Hematopoietic multipotent progenitor cell (in vitro differentiated cells): ENCODE measurements at places on chromosomes 6 and 20. TPM values are rescaled to one million over a fixed set of nuclear protein-coding genes. Genes with fewer than 3 reads are reported as not detected.

DNA sequence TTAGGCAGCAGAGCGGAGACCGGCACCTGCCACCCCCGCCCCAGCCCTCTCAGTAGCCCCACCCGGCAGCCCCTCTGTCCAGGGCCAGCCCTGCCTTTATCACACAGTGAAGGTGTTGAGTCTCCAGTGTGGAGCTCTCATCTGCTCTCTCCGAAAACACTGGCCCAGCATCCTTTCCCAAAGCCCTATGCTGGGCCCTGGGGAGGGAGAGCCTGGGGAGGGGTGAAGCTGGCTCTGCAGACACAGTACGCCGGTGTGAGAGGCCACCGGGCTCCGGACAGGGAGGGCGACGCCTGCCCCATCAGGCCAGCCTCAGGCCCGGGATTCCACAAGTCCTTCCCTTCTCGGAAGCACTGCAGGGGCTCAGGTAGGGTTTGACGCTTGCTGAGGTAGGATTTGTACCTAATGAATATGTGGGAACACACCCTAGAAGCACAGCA, 186.9 kb downstream of the ERMARD start:
- DNase-seq: no peak

- DNase-seq: no peak
Observed at GRCh38 chr6:4914420-4915159, 89.2 kb downstream of the RPP40 start.

DNA sequence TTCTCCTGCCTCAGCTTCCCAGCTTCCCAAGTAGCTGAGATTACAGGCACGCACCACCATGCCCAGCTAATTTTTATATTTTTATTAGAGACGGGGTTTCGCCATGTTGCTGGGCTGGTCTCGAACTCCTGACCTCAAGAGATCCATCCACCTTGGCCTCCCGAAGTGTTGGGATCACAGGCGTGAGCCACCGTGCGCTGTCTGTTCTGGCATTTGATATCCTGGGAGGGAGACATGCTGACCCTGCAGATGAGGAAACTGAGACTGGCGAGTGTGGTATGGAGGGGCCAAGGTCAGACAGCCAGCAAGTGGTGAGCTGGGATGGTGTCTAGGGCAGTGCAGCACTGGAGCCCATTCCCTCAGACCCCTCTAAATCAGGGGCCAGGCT, 44.6 kb downstream of the SRC start:
- no peak for DNase-seq

GRCh38 chr6:14903176-14904038, 342.5 kb upstream of the JARID2 start:
- peak; percentile 53 for DNase-seq

- peak; percentile 44 for DNase-seq
Observed at GRCh38 chr6:41602864-41603608, 35.2 kb upstream of the MDFI start.

DNA sequence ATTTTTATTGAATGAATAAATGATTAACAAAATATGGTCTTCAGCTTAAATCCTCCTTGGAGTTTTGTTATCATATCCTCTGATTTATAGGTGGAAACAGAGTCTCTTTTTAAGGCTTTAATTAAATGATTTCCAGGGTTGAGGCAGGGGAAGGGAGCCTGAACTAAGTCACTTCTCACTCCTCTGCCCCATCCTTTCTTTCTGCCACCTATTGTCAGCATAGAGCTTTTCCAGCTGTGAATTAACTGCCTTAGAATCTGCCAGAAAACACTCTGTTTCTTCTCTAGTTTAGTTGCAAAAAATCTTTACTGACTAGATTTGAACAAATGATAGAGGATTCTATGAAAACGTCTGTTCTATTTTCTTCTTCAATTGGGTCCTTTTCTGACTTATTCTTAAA, 9.8 kb downstream of the OGFRL1 start:
- DNase-seq: no peak

GRCh38 chr6:156808287-156808686, 31.1 kb downstream of the ARID1B start:
- DNase-seq: no peak

DNA sequence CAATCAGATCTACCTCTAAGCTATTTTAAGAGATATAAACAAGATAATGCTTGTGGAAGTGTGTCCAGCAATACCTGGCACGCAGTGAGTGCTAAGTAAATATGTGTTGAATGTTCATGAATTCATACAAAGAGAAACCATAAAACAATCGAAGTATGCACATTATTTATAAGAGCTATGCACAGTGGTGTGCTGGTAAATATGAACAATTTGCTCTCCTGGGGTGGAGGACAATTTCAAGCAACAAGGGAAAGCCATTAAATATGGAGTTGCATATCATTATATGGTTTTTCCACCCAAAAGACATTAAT, 526.6 kb upstream of the MARCKS start:
- no peak for DNase-seq

DNA sequence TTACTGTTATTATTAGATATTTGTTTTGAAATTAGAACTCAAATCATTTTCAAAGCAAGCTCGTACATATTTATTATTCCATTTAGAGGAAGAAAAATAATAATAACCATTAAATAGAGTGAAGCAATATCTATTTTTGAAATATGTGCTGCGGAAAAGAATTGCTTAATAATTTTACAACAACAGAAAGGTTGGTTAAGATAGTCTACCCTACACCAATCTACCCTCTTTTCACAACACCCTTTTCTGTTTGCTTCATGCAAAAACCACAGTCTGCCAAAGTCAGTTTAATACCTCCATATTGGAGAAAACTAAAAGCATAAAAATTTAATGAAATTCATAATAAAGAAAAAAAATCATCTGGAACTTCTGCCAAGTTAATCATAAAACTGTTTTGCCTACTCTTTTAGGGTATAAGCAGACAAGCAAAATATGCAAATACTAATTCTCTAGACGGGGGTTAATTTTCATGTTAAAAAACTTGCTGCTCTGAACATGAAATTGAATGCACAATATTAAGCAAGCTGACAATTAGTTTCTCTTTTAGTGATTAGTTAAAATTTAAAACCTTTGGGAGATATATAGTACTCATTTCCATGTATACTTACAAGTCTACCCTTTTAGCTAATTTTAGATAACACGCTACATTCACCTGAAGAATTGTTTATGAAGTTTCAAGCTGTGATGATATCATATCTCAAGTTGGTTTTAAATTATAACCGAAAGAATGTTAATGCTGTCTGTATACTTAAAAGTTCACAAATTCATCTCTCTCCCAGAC, 100.2 kb downstream of the AHI1 start:
- DNase-seq: no peak

DNA sequence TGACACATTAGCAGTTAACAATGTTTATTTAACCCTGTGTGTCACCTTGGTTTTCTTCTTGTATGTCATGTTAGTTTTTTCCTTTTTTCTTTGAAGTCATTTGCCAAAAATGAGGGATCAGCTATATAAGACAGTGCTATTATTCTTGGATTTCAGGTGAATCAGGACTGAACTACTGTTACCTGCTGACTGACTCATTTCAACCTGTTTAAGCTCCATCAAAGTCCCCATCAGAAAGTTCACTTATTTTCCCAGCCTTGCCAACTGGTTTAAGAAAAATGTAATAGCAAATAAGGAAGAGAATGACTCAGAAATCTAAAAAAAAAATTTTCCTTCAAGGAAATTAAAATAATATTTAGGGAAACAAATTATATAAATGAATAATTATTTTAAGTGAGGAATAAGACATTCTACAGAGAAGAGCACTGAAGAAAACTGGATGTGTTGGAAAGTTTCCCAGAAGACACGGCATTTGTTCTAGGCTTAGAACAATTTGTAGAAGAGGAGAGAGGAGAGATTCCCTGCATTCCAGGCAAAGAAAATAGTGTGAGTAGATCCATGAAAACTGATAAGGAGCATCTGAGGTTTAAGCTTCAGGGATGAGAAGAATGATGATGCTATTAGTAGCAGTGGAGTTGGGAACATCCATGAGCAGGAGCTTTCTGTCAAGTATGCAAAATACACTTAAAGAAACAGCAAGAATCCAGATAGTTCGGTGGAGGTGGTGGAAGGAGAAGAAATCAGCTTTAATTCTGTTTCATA, 84.9 kb upstream of the SIM1 start:
- DNase-seq: no peak

DNA sequence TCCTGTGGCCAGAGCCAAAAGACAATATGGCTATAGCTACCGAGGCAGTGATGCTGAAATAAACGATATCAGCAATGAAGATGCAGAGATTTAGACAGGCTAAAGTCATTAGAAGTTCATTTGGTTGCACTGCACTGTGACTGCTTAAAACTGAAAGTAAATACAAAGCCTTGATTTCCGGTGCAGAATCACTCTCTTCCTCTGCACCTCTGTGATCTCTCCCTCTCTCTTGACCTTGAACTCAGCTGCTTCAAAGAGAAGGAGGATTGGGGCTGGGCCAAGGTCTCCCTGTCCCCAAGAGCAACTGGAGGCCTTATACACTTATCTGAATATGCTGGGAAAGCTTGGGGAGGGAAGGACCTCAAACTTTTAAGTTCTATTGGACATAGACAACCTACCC, 34.6 kb upstream of the SPACA1 start:
- no peak for DNase-seq

DNA sequence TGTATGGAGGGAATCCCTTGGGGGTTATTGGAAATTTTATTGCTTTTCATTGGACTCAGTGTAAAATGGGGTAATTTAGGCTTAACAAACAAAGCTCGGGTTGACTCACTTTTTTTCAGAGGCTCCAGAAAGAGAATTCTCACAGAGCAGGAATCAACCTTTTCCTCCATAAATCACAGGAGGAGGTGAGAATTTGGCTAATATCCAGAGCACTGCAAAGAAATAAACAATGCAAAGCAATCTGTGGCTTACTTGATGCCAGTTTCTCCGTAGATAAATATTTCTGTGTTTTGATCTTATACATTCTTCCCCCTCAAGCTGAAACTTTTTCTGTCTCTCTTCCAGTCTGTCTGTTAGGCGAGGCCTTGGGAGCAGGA, 176.6 kb downstream of the TSHZ2 start:
- no peak for DNase-seq

GRCh38 chr6:163776196-163776905, 361.8 kb downstream of the QKI start:
- DNase-seq: no peak

- DNase-seq: no peak
Observed at GRCh38 chr6:3506751-3507383, 50.0 kb upstream of the SLC22A23 start.

- DNase-seq: no peak
Observed at GRCh38 chr6:168343239-168344150, 23.9 kb upstream of the DACT2 start.

DNA sequence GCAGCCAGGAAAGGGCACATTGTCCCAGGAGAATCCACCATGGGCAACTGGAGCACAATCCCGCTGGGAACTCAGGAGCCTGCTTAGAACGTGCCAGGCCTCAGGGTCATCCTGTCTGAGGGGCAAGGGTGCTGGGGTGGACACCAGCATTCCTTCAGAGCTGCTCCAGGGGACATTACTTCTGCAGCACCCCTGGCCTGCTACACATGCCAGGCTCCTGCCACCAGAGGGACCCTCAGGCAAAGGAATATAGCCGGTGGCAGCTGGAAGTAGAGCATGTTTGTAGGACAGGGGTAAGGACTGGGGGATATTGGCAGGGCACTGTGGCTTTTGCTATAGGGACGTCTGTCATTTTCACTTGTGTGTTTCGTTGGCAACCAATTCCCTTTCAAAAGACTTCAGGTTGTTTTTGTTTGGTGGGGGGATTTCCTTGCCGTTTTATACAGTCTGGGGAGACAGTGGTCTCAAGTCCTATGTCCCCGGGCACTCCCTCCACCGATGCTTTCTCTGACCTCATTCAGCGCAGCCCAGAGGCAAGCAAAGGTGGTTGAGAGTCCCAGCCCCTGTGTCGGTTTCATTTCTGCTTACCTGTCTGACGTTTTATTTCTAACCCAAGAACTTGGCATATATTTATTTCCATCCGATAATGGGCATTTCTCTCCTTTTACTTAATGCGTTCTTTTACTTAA, 130.8 kb downstream of the JPH2 start:
- peak; percentile 78 for DNase-seq

GRCh38 chr6:33165581-33166258, 26.5 kb downstream of the COL11A2 start:
- no peak for DNase-seq

DNA sequence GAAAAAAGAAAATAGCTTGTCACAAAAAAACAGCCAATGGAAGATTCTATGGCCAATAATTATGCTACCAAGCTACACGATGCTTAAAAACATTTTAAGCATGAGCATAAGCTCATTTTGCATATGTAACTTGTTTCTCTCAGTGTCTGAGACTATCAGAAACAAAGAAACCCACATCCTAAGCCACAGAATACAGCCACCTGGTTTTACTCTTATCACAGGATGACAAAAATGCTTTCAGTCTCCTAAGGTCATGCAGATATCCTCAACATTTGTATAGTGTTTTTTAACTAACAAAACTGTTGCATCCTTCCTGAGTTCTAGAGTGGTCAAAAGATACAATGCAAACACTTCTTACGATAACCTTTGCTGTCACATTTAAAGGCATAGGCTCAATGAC, 172.1 kb upstream of the RUNX2 start:
- peak; percentile 91 for DNase-seq

DNA sequence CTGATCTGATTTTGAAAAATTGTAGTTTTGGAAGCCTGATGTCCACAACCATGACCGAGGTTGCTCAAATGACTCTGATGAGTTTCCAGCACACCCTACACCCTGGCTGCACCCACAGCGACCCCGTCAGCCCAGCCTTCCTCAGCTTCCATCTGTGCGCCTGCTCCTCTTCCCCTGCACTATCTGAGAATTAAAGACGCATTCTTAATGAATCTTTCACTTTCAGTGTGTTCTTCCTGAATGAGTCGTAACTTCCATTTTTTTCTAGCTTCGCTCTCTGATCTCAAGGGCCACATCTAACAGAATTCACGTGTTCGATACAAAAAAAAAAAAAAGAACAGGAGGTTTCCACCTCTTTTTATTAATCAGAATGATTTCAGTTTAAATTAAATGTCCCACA, 21.3 kb upstream of the RREB1 start:
- DNase-seq: peak; percentile 74

DNA sequence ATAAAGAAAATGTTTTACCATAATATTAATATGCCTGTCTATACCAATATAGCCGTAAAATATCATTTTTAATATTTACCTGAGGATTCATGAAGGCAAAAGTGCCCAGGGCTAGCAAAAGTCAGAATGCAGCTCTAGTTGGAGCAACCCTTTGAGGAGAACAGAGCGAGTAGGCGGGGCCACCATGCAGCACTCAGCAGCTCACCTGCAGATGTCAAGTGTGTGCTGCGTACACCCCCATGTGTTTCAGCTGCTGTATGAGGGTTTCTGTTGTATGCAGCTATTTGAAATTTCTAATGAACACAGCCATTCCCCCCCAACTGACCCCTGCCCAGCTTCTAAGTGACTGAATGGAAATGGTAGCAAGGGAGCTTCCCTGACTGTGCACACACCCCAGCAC, 508.0 kb downstream of the QKI start:
- DNase-seq: no peak

The MUCL3 gene
- total RNA-seq: not detected

The NT5E gene
- under 0.01 TPM for total RNA-seq

The SIRT5 gene
- total RNA-seq: 10.5 TPM

The CDC40 gene
- total RNA-seq: 15.9 TPM

The SGK2 gene
- total RNA-seq: 1.3 TPM
